Posterior vena cava (tissue), 2 donors: ENCODE measurements at places on chromosomes 11 and 22.

DNA sequence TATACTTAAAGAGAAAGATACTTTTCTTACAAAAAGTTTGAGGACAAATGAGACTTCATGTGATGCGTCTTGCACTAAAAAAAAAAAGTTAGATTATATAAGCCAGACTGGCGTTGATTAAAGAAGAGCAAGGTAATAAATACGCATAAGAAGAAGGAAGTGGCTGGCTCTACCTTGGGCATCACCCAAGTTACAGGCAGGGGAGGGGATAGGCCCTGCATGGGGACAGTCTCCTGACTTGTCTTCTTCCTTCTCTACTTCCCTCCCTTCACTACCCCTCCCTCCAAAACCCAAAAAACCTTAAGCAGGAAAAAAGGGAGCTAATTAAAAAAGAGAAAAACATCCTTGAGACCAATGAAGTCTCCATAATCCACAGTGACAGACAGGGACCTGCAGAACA, 22.3 kb upstream of the TMA7B start:
- no peak for DNase-seq

DNA sequence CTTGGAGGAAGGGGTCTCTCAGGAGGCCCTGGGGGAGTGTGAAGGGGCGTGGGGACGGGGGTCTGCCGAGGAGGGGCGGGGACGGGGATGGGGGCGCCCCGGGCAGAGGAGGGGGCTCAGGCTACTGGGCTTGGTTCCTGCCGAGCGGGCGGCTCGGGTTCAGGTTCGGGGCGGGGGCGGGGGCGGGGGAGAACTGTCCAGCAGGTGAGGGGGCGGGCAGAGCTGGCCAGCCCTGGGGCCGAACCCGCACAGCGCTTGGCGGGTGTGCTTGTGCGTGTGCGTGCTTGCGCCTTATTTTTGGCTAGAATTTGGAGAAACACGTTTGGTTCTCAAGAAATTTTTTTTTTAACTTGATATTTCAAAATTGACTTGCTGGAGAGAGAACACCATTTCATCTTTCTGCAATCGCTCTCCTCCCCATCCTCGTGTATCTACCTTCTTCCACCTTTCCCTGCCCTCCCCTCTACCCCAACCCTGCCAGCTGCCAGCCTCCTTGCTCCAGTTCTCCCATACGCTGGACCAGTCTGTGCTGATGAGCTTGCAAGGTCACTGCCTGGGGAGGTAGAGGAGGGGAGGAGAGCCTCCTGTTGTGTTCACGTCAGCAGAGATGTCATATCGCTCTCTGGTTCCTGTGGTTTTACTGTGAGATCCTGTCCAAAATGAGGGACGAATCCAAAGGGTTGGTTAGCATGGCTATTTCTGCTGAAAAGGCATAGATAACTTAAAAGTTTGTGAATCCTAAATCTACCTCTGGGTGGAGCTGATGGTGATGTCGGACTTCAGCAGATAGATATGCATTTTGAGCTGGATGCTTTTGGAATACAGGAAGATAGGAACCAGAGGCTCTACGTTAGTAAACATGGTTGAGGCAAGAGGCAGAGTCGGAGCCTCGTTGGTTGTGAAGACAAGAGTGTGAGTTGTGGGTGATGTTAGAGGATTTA, 668 bp downstream of the MADD start:
- DNase-seq = peak; percentile 78

DNA sequence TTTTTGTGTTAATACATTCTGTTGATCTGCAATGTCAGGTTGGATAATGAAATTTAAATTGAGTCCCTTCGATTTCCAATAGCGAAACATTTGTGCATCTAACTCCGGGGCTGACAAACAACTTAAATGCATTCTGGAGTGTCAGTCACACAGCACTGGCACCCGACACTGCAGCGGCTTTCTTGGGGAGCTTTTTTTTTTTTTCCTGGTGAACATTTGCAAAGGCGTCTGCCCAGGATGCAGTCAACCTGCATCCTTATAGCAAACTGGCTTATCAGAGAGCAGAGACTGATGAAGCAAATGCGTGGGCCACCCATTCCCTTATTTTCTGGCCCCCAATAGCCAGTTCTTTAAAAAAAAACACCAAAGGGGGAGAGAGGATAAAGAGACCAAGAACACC, 1167.7 kb downstream of the LRRC4C start:
- no peak for DNase-seq

GRCh38 chr11:66068923-66069714, 953 bp upstream of the PACS1 start:
- DNase-seq = no peak

- DNase-seq = no peak
Measured at GRCh38 chr11:122189229-122189628, 73.2 kb upstream of the BLID start.

GRCh38 chr11:69654001-69654659, 13.2 kb downstream of the CCND1 start:
- peak; percentile 74 for DNase-seq

- no peak for DNase-seq
Measured at GRCh38 chr11:69333879-69334278, 39.9 kb downstream of the MYEOV start.

GRCh38 chr11:64156235-64157011, 9.5 kb downstream of the MACROD1 start:
- no peak for DNase-seq

DNA sequence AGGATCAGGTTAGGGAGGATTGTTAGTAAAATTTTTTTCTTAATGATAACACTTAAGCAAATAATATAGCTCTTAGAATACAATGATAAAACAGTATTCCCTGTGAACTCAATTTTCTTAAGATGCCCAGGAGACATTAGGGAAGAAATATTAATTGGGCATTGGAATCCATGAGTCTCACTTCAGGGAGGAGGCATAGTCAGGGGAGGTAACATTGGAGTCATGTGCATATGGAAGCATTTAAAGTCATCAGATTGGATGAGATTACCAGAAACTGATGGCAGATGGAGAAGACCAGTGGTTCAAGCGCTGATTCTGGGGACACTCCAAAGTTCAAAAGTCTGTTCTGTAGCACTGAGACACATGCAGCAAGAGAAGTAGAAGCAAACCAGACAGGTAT, at the start of gene OR9G1:
Gene OR9G1, plus strand, starts transcription at position 301 of the 400 bp plus-strand sequence. CDS start 1,293 bp downstream, outside the sequence.
- no peak for DNase-seq

DNA sequence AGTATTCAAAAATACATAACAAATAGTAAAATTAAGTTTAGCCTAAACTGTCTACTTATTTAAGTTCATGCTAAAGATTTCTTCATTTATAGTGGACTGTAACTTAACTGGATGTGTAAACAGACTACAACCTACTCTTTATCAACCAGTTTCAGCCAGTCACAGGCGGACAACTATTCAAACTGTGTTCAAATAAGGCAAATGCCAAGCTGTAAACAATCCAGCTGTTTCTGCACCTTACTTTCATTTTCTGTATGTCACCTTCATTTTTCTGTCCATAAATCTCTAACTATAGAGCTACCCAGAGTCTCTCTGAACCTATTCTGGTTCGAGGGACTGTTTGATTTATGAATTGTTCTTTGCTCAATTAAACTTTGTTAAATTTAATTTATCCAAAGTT, 992.8 kb downstream of the DLG2 start:
- no peak for DNase-seq

- no peak for DNase-seq
Measured at GRCh38 chr11:68050371-68050841, 11.6 kb downstream of the TCIRG1 start.

DNA sequence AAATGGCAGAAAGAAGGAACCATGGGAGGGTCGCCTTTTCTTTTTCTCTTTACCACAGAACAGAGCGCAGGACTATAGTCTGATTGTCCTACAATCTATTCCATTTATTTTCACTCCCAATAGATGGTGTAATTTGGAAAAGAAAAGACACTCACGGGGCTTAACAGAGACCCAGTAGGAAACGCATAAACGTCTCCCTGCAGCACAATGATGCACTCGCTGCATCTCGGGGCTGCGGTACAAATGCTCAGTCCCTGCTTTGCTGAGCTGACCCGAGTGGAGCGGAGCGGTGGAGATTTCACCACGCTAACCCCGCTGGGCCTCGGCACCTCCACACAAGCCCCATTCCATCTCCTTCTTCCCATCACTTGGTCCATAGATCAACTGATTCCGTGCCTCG, 1.5 kb downstream of the FEZ1 start:
- no peak for DNase-seq

DNA sequence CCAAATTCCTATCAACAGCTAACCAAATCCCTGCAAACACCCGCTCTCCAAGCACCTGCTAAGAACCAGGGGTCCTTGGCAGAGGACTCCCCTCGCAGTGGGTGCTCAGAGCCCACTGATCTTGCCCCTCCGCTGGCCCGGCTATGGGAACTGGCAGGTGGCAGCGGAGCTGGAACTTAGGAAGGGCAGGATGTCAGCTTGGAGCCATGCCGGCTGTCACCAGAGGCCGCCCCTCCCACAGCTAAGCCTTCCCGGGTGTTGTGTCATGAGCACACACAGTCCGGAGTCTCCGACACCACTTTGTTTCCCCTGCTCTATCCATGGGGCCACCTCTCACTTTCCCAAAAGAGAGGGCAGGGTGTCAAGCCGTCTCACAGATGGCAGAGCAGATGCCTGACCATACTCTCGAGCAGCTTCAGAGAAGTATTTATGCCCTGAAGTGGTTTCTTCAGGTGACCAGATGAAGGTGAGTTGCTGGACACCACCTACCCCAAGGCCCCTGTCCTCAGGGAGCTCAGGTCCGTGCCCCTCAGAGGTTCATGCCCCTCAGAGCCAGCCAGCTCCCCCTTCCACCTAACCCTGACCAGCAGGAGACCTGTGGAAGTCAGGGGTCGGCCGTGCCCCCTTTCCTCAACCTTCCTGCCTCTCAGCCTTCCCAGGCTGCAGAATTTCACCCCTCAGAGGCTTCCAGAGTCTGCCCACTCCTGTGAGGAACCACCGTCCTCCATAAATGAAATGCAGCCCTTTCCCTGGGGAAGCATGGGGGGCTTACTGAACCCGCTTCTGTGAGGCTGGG, 545.7 kb upstream of the B3GAT1 start:
- no peak for DNase-seq

DNA sequence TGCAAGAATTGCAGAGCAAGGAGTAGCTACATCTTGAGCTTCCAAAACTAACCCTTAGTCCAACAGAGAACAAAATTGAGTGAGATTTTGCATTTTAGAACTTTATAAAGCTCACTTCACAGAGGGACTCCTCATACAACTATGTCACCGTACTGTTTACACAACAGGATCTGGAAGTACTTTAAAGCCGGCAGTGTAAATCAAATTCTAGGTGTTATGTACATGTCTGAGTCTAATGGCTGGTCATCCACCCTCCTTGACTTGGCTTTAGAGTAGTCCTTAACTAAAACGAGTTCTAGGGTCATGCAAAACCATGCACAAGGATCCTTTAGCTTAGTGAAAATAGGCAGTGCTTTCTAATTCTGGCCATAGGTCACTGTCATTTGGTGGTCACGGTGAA, 23.5 kb downstream of the IRAG1 start:
- DNase-seq = no peak

- DNase-seq = no peak
Measured at GRCh38 chr11:26649884-26650283, 72.0 kb downstream of the SLC5A12 start.

DNA sequence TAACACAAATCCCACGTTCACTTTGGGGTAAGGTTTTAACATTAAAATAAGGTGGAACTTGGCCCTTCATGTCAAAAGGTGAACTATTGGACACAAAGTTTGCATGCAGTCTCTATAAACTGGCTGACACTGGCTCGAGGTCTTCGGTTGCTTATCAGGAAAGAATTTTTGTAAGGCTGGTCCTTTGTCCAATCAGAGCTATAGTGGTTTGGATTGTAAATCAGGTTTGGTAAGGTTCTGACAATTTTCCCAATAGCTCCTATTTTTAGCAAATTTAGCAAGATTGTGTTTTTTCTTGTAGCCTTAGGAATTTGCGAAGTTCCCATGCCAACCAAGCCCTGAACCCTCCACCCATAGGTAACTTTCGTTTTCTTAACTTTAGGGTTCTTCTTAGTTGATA, 17.6 kb upstream of the MED17 start:
- DNase-seq = no peak

- no peak for DNase-seq
Measured at GRCh38 chr11:128279866-128280265, 307.5 kb downstream of the ETS1 start.

GRCh38 chr22:29787371-29787980, 20.3 kb downstream of the UQCR10 start:
- no peak for DNase-seq

GRCh38 chr11:92216789-92217188, 7.8 kb upstream of the FAT3 start:
- no peak for DNase-seq

- no peak for DNase-seq
Measured at GRCh38 chr11:78840623-78841022, 266.0 kb upstream of the NARS2 start.

DNA sequence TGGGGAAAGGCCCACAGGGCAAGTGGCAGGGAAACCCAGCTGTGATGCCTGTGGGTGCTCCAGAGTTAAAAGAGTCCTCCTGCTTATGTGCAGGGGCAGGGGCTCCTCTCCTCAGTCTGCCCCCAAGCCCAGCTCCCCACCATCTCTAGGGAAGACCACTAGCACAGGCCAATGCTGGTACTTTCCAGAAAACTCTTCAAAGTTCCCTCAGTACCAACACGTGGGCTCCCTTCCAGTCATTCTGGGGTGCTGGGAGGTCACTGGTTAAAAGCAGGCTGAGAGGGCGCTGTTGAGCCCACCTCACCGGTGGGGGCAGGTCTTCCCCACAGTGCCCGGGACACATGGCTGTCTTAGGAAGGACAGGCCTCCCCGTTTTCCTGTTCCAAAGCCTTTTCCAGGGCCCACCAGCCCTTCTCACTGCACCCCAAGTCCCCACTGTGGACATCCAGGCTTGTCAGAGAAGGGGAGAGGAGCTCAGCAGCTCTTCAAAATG, 154.6 kb downstream of the TRIM29 start:
- no peak for DNase-seq

GRCh38 chr22:44586351-44586990, 88.4 kb upstream of the RTL6 start:
- DNase-seq = peak; percentile 48

- no peak for DNase-seq
Measured at GRCh38 chr11:10798330-10798928, 10.3 kb downstream of the EIF4G2 start.

- DNase-seq = no peak
Measured at GRCh38 chr11:235609-235996, 539 bp downstream of the SIRT3 start.

DNA sequence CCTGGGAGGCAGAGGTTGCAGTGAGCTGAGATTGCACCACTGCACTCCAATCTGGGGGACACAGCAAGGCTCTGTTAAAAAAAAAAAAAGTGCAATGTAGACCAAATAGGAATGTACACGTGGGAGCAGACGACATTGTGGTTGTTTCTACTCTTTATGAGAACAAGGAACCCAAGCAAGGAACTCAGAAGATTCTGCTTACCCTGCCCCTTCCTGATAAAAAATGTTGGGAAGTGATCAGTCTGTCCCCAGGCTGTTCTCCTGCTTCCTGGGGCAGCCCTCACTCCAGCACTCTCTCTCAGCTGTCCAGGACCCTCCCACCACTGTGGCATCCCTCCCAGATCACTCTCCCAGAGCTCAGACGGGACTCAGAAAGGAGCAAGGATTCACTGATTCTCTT, 31.8 kb downstream of the SLCO2B1 start:
- peak; percentile 40 for DNase-seq

GRCh38 chr11:132106096-132106982, 735.9 kb downstream of the NTM start:
- no peak for DNase-seq

GRCh38 chr22:18113680-18114394, 3.2 kb downstream of the TUBA8 start:
- DNase-seq = peak; percentile 68
